ENCODE measurements at places on chromosomes 3 and 15. TPM values are rescaled to one million over a fixed set of nuclear protein-coding genes. Genes with fewer than 3 reads are reported as not detected.

DNA sequence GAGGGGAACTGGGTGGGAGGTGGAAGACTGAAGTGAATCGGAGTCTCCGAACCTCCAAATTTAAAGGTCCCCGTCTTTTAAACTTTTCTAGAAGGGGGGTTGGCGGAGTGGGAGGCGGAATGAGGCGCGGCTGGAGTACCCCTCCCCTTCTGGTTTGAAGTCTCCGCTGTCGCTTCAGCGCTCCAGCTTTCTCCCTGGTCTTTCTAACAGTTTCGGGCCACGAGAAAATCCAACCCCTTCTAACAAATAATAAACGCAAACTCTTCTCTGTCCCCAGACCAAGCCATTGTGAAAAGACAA is 2.5 kb upstream of the MECOM start:
- no peak for ATAC-seq

- ATAC-seq = no peak
Measured at GRCh38 chr15:95875121-95875643, 455.3 kb upstream of the NR2F2 start.

DNA sequence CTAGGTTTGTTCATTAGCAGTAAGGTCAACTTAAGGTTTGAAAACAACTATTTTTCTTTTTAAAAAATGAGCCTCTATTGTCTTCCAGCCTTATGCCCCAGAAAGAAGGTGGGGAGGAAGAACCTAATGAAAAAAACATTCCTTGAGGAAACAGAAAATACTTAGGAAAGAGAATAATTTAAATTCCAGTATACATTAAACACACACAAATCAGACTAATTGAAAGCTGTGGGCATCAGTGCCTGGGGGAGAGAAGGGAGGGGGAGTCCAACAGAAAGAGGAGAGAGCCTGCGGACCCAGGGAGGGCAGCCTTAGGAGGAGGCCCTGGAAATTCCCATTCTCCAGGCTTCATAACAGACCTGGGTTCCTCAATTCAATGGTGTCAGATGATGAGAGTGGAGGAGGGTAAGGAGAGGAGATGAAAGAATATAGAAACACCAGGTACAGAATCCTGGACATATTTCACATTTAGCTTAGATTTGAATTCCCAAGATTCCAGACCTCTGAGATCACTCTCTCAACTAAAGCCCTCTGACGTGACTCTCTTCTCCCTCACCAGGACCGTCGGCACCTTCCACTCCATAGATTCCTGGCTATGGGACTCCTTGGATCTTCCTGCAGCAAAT is 320.5 kb upstream of the UMPS start:
- no peak for ATAC-seq

GRCh38 chr15:82808634-82809041 is 790 bp upstream of the WHAMM start:
- peak; percentile 6 for ATAC-seq

DNA sequence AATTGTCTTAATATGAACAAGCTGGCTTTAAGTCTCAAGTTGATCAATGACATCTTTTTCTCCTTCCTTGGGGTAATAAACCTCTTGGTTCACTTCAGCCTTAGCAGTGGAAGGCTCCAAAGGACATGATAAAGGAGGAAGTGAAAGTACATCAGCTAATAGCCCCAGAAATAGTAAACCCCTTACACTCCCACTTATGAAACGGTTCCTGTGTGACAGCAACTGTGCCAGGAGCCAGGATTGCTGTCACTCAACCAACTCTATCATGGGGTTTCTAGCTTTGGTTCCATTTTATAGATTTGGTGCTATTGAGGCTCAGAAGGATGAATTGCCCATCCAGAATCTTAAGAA is 216.7 kb downstream of the ABHD5 start:
- ATAC-seq = no peak

The MASP1 gene
- total RNA-seq = 1.6 TPM
